ENCODE measurements at places on chromosomes 5 and 9. TPM values are rescaled to one million over a fixed set of nuclear protein-coding genes. Genes with fewer than 3 reads are reported as not detected.

- no peak for DNase-seq
These were observed 256.1 kb downstream of the NR3C1 start for GRCh38 chr5:143147383-143147782.

DNA sequence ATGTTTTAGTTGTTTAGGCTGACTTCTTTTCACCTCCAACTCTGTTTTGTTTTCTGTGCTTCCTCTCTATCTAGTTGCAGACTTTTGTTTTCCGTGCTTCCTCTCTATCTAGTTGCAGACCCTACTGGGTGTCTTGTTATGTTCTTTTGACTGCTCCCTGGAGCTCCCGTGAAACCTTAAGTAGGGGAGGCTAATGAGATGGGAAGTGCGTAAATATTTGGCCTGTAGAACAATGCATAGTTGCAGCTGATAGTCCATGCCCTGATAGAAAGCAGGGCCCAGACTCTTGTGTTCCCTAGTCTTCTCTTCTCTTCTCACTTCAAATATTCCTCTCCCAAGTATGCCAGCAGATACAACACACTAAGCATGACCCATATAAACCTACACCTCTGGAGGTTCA is 757.0 kb downstream of the BRINP1 start:
- no peak for DNase-seq

DNA sequence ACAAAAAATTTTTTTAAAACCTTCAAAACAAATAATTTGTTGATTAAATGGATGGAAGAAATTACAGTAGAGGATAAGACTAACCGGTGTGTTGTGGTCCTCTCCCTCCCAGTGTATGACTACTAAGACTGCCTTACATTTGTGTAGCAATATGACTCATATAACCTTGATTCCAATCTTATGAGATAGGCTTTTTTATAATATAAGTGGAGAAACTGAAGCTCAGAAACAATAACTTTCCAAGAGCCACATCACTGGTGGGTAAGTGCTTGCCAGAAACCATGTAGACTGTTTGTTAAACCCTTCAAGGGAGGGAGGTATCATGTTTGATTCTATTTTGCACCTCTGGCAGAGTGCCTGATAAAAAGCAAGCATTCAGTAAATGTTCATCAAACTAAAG is 47.5 kb downstream of the NLN start:
- DNase-seq, result no peak

DNA sequence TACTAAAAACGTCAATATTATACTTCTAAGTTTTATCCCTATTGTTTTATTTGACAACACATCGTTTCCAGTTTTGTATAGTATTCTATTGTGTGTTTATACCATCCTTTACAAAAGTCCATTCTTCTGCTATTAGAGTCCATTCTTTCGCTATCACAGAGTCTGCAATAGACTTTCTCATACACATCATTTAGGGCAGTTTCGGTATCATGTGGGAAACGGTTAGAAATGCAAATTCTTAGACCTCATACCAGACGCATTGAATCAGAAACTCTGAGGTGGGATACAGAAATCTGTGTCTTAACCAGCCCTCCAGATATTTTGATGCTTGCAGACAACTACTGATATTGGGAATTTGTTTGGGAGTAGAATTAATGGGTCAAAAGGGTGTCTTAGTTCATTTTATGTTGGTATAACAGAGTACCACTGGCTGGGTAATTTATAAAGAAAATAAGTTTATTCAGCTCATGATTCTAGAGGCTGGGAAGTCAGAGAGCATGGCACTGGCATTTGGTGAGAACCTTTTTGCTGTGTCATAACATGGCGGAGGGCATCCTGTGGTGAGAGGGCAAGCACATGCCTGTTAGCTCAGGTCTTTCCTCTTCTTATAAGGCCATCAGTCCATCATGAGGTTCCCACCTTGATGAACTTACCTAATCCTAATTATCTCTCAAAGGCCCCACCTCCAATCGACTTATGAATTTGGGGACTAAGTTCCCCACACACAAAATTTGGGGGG is 21.1 kb downstream of the CARTPT start:
- DNase-seq, result no peak

- peak; percentile 61 for DNase-seq
These were observed 146.3 kb downstream of the ERCC6L2 start for GRCh38 chr9:96021551-96022444.

GRCh38 chr9:37732086-37732741 is 21.4 kb upstream of the TRMT10B start:
- DNase-seq, result no peak

MEIKIN gene
- total RNA-seq, result not detected

ZNF454 gene
- 5.6 TPM for total RNA-seq

EFCAB9 gene
- total RNA-seq, result not detected
